ENCODE measurements at places on chromosomes 5 and 9.

GRCh38 chr9:78557540-78557939, 260.6 kb downstream of the PSAT1 start:
- no peak for DNase-seq

DNA sequence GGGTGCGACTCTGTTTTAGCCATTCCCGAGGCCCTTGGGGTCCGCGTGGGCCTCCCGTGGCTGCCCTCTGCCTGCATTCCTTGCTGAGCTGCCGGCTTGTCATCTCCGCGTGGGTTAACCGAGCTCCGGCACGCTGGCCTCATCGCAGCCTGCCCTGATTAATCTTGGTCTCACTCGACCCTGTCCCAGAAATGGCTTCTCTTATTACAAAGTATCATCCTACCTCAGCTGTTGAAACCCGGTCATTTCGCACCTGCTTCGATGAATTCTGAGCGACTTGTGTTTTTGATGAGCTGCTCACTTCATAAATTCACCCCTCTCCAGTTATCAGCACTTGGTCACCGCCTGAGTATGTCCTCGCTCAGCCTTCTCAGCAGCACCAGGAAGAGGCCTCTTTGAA, 123.5 kb upstream of the EGFLAM start:
- DNase-seq, result no peak

- no peak for DNase-seq
Observed at GRCh38 chr9:14693251-14693861, at the start of gene ZDHHC21. TSS of gene ZDHHC21 (minus strand) at chr9:14693432. CDS start at chr9:14674340, 19,092 bp downstream.

DNA sequence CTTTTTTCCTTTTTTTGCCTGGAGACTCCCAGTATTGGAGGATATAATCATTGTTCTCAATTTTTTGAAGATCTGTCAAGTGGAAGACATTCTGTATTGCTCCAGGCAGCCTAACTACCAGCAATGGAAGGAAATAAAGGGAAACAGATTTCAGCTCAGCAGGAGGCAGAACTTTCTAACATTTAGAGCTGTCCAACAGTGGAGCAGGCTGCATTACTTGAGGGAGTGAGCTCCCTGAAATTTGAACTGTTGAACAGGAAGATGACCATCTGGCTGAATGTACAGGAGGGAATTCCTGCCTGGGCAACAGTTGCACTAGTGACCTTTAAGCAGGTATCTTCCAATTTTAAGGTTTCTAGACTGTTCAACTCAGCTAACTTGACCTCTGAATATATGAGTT, 1.1 kb upstream of the GAPVD1 start:
- no peak for DNase-seq

GRCh38 chr5:38433160-38433861, 123.1 kb downstream of the LIFR start:
- DNase-seq, result no peak

All from NCI-H2081 treated with DMSO at 0.1 percent for 48 hours (cell line).